Liver (tissue), 10 donors: ENCODE measurements at places on chromosomes 6 and 20. TPM values are rescaled to one million over a fixed set of nuclear protein-coding genes. Genes with fewer than 3 reads are reported as not detected.

CLPSL2 gene
- total RNA-seq = not detected

PRR18 gene
- 1.2 TPM for total RNA-seq

GRCh38 chr6:116887894-116888293 is 10.9 kb downstream of the RFX6 start:
- DNase-seq = no peak
- H3K4me1 ChIP-seq = no peaks in the 10 kb centered on the region
- H3K27me3 ChIP-seq = no peaks in the 10 kb centered on the region
- H3K36me3 ChIP-seq = no peaks in the 10 kb centered on the region
- H3K27ac ChIP-seq = no peak overlapping the region

GRCh38 chr6:10577112-10577511 is 56.0 kb downstream of the GCNT2 start:
- H3K36me3 ChIP-seq = no peaks in the 10 kb centered on the region
- no peaks in the 10 kb centered on the region for H3K27me3 ChIP-seq

DNA sequence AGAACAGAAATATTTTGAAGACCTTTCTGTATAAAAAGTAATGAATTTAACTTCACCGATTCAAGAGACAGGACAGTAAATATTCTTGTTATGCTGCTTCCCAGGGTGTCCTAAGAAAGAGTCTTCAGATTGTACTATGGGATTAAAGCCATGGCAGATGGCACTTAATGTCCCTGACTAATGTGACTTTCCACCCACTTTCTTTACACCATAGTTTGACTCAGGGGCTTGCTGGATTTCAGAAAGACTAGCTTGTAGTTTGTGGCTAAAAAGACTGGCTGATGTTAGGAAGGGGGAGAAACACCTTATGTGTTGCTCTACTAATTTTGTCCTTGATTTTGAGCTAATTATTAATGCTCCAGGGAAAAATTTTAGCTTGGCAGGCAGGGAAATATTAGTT is 75.9 kb downstream of the UTRN start:
- H3K4me1 ChIP-seq = no peaks in the 10 kb centered on the region
- H3K27me3 ChIP-seq = no peaks in the 10 kb centered on the region
- no peak overlapping the region for H3K4me3 ChIP-seq
- DNase-seq = no peak

DNA sequence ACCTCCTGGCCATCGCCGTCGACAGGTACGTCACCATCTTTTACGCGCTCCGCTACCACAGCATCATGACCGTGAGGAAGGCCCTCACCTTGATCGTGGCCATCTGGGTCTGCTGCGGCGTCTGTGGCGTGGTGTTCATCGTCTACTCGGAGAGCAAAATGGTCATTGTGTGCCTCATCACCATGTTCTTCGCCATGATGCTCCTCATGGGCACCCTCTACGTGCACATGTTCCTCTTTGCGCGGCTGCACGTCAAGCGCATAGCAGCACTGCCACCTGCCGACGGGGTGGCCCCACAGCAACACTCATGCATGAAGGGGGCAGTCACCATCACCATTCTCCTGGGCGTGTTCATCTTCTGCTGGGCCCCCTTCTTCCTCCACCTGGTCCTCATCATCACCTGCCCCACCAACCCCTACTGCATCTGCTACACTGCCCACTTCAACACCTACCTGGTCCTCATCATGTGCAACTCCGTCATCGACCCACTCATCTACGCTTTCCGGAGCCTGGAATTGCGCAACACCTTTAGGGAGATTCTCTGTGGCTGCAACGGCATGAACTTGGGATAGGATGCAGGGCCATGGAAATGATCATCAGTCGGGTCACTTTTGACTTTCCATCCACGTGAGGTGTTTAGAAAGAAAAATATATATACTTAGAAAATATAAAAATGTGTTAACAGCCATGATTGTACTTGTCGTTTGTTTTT is 868 bp downstream of the MC3R start:
- H3K27me3 ChIP-seq = no peaks in the 10 kb centered on the region
- no peak overlapping the region for H3K27ac ChIP-seq
- H3K4me1 ChIP-seq = no peaks in the 10 kb centered on the region
- DNase-seq = no peak
- H3K4me3 ChIP-seq = no peak overlapping the region

- no peaks in the 10 kb centered on the region for H3K27me3 ChIP-seq
- no peaks in the 10 kb centered on the region for H3K36me3 ChIP-seq
- H3K4me3 ChIP-seq = no peak overlapping the region
- no peak overlapping the region for H3K27ac ChIP-seq
Measured at GRCh38 chr6:43715056-43715788, 27.6 kb upstream of the MRPS18A start.

- H3K36me3 ChIP-seq = no peaks in the 10 kb centered on the region
- no peaks in the 10 kb centered on the region for H3K27me3 ChIP-seq
- no peaks in the 10 kb centered on the region for H3K4me1 ChIP-seq
- no peak for DNase-seq
- H3K27ac ChIP-seq = no peak overlapping the region
Measured at GRCh38 chr6:139883776-139884175, 509.3 kb upstream of the CITED2 start.

- H3K27me3 ChIP-seq = no peaks in the 10 kb centered on the region
- no peak overlapping the region for H3K27ac ChIP-seq
- no peak overlapping the region for H3K4me3 ChIP-seq
- H3K36me3 ChIP-seq = no peaks in the 10 kb centered on the region
- DNase-seq = no peak
Measured at GRCh38 chr6:11459079-11459610, 78.4 kb upstream of the TMEM170B start.
